Body of pancreas (tissue), 4 donors: ENCODE measurements at places on chromosomes 12 and 14.

DNA sequence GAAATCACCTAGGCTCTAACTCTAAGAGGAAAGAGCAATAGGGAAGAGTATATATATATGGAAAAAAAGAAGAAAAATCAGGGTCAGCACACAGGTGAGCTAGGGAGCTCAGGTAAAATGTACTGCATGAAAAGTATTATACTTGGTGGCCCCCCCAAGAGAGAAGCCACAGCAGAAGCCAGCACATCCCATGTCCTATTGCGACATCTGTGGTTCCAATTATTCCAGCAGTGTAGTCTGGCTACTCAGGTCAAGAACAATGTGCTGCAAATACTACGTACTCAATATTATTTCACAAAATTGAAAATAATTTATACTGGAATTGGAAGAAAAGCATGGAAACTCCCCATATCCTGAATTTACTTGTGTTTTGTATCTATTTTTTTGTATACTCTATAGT, 85.5 kb downstream of the CEP83 start:
- no peaks in the 10 kb centered on the region for H3K4me1 ChIP-seq
- no peaks in the 10 kb centered on the region for H3K36me3 ChIP-seq
- no peak for DNase-seq
- H3K27ac ChIP-seq: no peak overlapping the region
- no peak overlapping the region for H3K4me3 ChIP-seq

DNA sequence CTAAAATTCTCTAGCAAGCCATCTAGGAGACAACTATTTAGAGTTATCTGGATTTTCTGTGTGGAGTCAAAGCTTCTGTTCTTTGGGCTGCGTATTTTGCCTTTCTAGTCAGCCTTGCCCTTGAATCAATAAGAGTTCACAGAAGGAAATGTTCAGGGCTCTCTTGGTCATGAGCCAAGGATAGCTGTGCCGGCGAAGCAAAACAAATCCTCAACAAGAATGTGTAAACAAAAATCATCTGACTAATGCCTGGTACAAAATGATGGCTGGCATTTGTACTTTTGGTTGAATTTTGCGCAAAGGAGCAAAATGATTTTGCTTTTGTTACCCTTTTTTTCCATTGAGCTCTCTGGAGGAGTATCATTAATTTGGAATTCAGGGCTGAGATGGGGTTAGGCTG, 171.1 kb downstream of the DACT1 start:
- no peak for DNase-seq
- H3K27me3 ChIP-seq: no peaks in the 10 kb centered on the region
- H3K27ac ChIP-seq: no peak overlapping the region
- no peak overlapping the region for H3K4me3 ChIP-seq
- H3K36me3 ChIP-seq: no peaks in the 10 kb centered on the region

DNA sequence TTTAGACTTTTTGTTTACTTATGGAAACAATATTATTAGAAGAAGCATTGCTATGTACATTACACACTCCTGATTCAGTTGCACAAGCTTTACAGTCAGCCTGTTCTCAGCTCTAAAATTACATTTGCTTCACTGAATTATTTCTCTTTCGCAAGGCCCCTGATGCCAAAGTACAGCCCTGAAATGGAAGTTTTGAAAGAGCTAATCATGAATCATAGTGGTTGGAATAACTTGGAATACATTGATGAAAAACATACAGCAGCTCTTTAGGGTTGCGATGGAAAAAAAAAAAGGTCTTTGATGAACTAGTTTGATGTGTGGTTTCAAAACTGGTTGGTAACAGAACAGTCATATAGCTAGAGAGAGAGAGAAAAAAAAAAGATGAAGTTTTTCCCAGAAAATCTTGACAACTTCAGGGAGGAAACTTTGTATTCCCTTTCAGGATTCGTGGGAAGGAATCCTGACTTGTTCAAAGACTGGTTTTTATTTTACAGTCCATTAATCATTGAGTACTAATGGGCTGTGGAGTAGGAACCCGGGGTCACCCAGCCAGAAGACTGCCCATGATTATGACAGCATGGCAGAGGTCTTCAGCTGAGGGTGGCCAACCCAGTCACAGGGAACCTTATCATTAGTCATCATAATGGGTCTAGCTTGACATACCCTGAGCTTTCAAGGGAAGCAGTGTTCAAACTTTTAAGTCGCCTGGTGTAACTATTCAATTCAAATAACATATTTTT, 460.1 kb downstream of the NAV3 start:
- no peaks in the 10 kb centered on the region for H3K27me3 ChIP-seq
- H3K36me3 ChIP-seq: no peaks in the 10 kb centered on the region
- H3K27ac ChIP-seq: no peak overlapping the region
- DNase-seq: no peak

- no peaks in the 10 kb centered on the region for H3K27me3 ChIP-seq
- H3K27ac ChIP-seq: no peak overlapping the region
- H3K4me3 ChIP-seq: no peak overlapping the region
- DNase-seq: no peak
- no peaks in the 10 kb centered on the region for H3K36me3 ChIP-seq
- H3K4me1 ChIP-seq: peaks cover 16% of the 10 kb centered on the region
These were observed 54.5 kb upstream of the EVL start for GRCh38 chr14:100010679-100011078.

DNA sequence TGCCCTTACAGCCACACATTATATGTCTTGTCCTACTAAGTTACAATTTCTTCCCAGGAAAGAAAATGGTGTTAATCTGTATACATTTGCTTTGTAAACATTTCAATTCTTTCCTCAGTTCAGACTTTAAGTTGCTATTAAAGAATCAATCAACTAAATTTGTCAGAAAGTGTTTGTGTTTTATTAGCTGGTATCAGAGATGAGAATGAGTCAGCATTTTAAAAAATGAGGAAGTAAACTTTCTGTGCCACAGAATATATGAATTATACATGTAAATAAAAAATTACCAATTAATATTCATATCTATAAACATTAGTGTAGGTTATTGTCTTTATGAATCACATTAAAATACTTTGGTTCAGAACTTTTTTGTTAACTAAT, 82.0 kb downstream of the LMO3 start:
- no peaks in the 10 kb centered on the region for H3K27me3 ChIP-seq
- no peak for DNase-seq
- no peak overlapping the region for H3K27ac ChIP-seq
- peaks cover 9% of the 10 kb centered on the region for H3K4me1 ChIP-seq
- no peaks in the 10 kb centered on the region for H3K36me3 ChIP-seq

DNA sequence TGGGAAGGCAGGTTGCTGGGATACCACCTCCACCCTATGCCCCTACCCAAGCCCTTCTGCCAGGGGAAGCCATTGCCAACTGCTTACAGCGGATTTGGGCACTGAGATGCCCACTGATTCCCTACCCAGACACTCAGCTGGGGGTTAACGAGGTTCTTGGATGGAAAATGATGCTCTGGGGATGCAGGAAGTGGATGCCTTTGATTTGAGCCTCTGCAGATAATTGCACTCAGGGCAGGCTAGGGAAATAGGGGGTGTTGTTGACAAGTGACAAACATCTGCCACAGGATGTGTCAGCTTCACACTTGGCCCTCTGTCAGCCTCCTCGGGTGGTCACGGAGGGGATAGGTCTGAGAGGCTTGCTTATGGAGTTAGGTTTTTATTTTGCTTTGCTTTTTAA, 57.4 kb downstream of the RPH3A start:
- H3K4me1 ChIP-seq: no peaks in the 10 kb centered on the region
- no peak overlapping the region for H3K4me3 ChIP-seq
- H3K36me3 ChIP-seq: no peaks in the 10 kb centered on the region
- H3K27me3 ChIP-seq: no peaks in the 10 kb centered on the region

- no peaks in the 10 kb centered on the region for H3K36me3 ChIP-seq
- DNase-seq: no peak
- no peak overlapping the region for H3K27ac ChIP-seq
- no peak overlapping the region for H3K4me3 ChIP-seq
- no peaks in the 10 kb centered on the region for H3K27me3 ChIP-seq
These were observed 17.1 kb upstream of the NTS start for GRCh38 chr12:85856966-85857365.

GRCh38 chr14:58865514-58866281, 227.9 kb downstream of the DACT1 start:
- no peaks in the 10 kb centered on the region for H3K27me3 ChIP-seq
- DNase-seq: no peak
- no peaks in the 10 kb centered on the region for H3K36me3 ChIP-seq
- no peak overlapping the region for H3K4me3 ChIP-seq

GRCh38 chr12:76883811-76884210, 5.0 kb upstream of the CSRP2 start:
- H3K27me3 ChIP-seq: no peaks in the 10 kb centered on the region
- H3K36me3 ChIP-seq: no peaks in the 10 kb centered on the region
- H3K27ac ChIP-seq: no peak overlapping the region
- peak; percentile 15 for DNase-seq

DNA sequence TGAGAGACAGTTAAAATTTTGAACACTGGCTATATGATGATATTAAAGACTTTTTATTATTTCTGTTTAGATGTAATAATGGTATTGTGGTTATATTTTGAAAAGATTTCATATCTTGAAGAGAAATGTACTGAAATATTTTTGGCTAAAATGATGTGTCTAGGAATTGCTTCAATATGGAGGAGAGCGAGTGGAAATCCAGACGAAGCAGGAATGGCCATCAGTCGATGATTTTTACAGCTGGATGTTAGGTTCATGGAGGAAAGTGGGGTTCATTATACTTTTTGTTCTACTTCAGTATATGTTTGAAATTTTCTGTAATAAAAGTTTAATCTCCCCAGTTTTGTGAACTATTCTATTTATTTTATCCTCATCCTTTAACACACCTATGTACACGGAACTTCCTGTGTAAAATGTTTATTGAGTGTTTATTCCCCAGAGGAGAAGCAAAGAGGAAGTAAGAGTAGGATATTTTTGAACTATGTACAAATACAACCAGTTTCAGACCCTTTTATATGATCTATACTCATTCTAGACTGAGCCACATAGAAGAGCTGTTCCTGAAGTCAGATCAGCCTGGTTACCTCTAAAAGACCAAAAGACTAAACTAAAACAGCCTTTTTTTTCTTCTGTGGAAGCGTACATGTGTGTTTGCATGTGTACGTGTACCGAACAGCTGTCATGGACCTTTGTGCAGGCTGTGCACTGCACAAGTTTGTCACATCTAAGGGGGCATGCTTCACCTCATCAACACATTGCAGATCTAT, 211.0 kb upstream of the NUDT4 start:
- no peak overlapping the region for H3K27ac ChIP-seq
- H3K4me3 ChIP-seq: no peak overlapping the region
- H3K36me3 ChIP-seq: no peaks in the 10 kb centered on the region
- no peak for DNase-seq
- H3K4me1 ChIP-seq: peaks cover 5% of the 10 kb centered on the region

- no peak for DNase-seq
- H3K36me3 ChIP-seq: no peaks in the 10 kb centered on the region
- H3K4me1 ChIP-seq: peaks cover 64% of the 10 kb centered on the region
- no peak overlapping the region for H3K27ac ChIP-seq
These were observed 71.1 kb downstream of the DUSP16 start for GRCh38 chr12:12491606-12492005.

- H3K27me3 ChIP-seq: no peaks in the 10 kb centered on the region
- H3K4me1 ChIP-seq: peaks cover 32% of the 10 kb centered on the region
- no peaks in the 10 kb centered on the region for H3K36me3 ChIP-seq
- DNase-seq: peak; percentile 78
- peak overlapping the region; percentile 7 for H3K27ac ChIP-seq
These were observed 118.2 kb upstream of the GSC start for GRCh38 chr14:94888121-94888520.

DNA sequence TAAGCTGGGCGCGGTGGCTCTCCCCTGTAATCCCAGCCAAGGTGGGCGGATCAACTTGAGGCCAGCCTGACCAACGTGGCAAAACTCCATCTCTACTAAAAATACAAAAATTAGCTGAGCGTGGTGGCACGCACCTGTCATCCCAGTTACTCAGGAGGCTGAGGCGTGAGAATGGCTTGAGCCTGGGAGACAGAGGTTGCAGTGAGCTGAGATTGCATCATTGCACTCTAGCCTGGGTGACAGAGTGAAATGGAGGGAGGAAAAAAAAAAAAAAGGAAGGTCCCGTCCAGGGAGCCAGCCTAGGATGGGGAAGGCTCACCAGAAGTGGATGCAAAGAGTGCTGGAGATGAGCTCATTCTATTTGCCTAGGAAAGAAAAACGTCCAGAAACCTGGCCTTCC, 1.9 kb upstream of the CD27 start:
- no peak overlapping the region for H3K27ac ChIP-seq
- no peak for DNase-seq

DNA sequence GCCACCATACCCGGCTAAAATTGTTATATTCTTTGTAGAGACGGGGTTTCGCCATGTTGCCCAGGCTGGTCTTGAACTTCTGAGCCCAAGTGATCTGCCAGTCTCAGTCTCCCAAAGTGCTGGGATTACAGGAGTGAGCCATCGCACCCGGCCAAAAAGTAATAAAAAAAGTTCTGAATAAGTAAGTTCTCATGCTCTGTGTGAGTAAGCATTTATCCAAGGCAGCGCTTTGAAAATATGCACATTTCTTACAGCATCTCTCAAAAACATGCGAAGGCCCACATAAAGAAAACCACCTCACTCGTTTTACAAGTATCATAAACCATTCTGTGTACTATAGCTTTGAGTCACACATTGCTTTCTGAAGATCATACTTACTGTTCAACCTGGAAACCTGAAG, 8.6 kb downstream of the GIT2 start:
- H3K4me1 ChIP-seq: peaks cover 22% of the 10 kb centered on the region
- no peak overlapping the region for H3K4me3 ChIP-seq
- H3K36me3 ChIP-seq: peaks cover 18% of the 10 kb centered on the region

DNA sequence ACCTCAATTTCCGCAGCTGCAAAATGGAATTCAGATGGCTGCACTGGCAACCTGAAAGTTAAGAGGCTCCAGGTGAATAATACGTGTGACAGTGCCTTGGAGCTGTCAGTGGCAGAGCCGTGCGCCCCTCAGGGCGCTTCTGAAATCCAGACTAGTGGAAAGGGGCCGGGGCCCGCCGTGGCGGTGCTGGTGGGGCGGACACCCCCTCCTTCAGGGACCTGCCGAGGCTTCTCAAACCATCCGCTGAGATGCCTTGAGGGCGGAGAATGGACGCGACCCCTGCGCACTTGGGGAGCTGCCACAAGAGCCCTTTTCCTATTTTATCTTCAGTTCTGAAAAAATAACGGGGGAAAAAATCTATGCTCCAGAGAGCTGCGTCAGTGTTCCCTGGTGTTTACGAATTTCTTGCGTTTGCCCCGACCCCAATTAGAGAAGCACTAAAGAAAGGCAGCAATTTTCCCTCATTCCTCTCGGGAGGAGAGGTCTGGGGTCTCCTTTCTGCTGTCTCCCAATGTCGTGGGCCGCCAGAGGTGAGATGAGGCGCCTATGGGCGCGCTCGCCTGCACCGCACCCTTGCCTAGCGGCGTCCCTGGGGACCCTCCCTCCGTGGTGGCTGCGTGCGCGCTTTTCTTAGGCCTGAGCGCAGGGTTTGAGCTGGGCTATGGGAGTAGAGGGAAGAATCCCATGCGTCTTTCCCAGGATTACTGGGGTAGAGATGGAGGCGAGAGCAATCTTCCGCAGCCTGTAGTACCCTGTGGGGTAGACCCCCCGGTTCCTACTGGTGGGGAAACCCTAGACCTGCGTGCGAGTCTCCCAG, 2.2 kb downstream of the NOS1 start:
- H3K36me3 ChIP-seq: no peaks in the 10 kb centered on the region
- H3K27ac ChIP-seq: no peak overlapping the region
- DNase-seq: no peak
- H3K4me1 ChIP-seq: peaks cover 10% of the 10 kb centered on the region
- H3K27me3 ChIP-seq: no peaks in the 10 kb centered on the region
- no peak overlapping the region for H3K4me3 ChIP-seq
